ENCODE measurements at places on chromosomes 13 and 19.

DNA sequence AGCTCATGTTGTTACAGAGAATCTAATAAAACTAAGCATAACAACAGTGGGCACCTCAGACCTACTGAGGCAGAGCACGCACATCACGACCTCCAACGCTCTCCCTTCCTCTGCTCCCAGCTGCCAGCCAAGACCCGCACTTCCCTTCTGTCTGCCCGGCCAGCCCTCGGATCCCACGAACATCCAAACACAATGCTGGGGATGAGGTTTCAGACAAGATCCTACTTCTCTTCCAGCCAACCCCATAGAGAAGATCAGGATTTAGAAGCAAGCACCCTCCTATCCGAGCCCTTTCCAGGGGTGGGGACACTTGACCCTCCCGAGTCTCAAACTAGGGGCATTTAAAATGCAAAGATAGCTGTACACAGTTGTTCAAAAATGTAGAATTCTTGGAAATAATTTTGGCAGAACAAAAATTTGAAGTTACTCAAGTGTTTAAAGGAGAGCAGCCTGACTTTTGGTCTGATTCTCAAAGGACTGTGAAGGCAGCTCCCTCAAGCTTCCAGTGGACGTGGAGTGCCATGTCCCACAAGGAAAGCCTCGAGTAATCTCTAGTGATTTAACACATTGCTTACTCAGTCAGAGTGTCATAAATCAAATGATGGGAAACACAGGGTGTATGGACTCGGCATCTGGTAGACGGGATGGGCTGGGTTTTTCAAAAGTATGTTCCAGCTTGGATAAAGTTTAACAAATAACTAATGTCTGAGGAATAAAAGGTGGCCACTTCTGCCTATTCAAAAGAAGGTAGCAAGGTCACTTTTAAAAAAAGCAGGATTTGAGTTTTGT lies 32.8 kb downstream of the ANKRD10 start:
- DNase-seq = no peak

- no peak for DNase-seq
Measured at GRCh38 chr13:111210544-111211469, 95.7 kb downstream of the ARHGEF7 start.

- DNase-seq = no peak
Measured at GRCh38 chr13:51688937-51689662, 104.8 kb downstream of the WDFY2 start.

DNA sequence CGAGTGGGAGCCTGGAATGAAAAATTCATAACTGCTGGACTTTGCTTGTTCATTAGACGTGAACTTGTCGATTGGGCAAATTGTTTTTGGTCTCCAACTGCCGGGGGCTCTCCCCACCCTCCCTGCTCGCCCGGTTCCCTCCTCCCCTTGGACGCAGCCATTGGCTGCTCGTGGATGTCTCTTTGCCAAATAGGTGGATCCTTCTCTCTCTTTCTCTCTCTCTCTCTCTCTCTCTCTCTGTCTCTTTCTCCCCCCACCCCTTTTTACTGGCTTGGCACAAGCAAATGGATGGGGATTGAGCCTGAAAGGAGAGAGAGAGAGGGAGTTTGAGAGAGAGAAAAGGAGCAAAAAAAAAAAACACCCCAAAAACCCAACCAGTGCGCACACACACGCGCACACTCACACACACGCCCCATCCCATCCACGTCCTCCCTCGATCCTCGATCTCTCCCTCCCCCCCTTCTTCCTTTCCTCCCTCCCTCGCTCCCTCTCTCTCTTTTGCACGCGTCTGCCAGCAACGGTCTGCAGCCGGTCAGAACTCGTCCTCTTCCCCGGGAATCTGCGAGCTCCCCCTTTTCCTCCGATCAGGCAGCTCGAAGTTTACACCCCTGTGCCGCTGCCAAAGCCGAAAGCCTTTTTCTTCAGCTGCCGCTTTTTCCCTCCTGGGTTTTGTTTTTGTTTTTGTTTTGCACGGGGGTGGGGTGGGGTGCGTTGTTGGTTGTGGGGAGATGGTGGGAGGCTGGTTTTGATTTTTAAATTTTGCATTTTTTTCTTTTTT lies 27.8 kb downstream of the NFIX start:
- DNase-seq = peak; percentile 87

- DNase-seq = no peak
Measured at GRCh38 chr19:36113894-36114720, 568 bp downstream of the POLR2I start.

DNA sequence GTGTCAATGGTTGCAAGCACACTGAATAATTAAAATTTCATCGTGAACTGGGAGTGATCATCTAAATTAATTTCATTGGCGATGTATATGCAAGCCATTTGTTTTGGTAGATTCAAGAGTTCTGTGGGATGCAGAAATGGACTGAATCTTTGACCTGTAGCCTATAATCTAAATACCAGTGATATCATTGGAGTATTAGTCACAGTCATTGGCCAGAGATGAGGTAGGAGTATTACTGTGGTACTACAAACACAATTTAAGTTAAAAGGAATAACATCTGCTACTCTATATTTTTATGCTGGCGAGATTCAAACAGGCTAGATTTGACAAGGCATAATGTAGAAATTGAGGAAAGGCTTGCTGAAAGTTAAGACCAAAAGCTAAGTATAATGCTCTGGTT lies 14.0 kb downstream of the FRY start:
- DNase-seq = no peak

DNA sequence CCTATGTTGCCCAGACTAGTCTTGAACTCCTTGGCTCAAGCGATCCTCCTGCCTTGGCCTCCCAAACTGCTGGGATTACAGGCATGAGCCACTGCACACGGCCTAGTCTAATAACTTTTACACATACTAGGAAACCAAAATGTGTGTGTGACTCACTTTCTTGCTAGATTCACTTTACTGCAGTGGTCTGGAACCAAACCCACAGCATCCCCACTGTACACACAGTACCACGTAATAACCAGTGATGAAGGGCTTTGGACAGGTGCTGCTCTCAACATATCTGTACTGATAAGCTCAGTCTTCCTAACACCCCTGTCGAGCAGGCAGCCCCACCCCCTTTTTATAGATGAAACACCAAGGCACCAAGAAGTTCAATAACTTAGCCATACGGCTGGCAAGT lies 5.1 kb downstream of the DNMT1 start:
- no peak for DNase-seq

- DNase-seq = no peak
Measured at GRCh38 chr19:47406711-47407416, 12.5 kb downstream of the MEIS3 start.

DNA sequence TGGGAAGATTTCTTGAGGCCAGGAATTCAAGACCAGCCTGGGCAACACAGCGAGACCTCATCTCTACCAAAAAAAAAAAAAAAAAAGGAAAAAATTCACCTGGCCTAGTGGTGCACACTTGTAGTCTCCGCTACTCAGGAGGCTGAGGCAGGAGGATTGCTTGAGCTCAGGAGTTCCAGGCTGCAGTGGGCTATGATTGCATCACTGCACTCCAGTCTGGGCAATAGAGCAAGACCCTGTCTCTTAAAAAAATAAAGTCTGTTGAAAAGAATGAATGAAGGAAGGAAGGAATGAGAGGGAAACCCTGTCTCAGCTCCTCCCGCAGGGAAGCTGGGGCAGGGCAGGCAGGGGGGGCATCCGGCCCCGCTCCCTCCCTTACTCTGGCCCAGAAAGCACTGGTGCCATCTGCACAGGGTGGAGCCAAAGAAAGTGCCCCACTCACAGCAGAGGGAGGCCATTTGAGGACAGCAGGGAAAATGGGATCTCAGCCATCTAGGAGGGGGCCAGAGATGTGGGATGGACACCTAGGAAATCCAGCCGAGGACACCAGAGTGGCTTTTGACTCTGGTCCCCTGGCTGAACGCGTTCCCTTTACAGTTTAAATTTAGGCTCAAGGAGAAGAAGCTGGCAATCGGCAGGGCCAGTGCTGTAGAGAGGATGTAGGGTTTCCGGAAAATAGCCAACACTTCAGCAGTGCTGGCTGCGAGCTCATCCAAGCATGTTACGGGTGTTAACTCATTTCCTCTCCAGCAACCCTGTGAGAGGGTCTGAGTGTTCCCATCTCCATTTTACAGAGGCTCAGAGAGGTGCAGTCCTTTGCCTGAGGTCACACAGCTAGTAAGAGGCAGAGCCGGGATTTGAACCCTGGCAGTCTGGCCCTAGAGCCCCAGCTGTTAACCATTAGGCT lies 3.6 kb upstream of the HPN start:
- DNase-seq = peak; percentile 91

GRCh38 chr13:105787632-105788031 lies 747.8 kb downstream of the EFNB2 start:
- no peak for DNase-seq

GRCh38 chr13:51811920-51812451 lies 8.0 kb upstream of the DHRS12 start:
- DNase-seq = no peak
